ENCODE measurements at places on chromosomes 13 and 19.

- no peak for DNase-seq
These were observed 329.8 kb downstream of the KLF5 start for GRCh38 chr13:73388586-73388985.

- no peak for DNase-seq
These were observed 30.6 kb upstream of the SLC7A10 start for GRCh38 chr19:33256261-33256660.

DNA sequence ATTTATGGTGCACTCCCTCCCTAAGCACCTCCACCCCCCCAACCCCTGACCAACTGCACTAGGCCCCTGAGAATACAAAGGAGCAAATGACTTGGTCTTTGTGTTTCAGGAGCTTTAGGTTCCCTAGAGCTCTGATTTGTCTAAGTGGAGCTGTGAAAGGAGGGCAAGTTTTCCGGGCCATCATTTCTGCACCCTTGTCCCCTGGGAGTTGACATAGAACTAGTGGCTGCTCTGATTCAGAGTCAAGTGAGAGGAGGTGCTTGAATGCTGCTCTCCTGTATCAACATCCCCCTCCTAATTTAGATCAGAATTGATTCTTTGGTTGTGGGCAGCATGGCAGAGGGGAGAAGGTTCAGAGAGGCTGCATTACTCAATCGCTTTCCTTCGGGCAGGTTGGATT is 391.6 kb downstream of the KCNRG start:
- DNase-seq: no peak

GRCh38 chr13:98528663-98529064 is 48.2 kb downstream of the STK24 start:
- no peak for DNase-seq

GRCh38 chr13:79999601-80000000 is 341.3 kb downstream of the SPRY2 start:
- DNase-seq: no peak

GRCh38 chr19:43450545-43450997 is 14.8 kb downstream of the LYPD3 start:
- DNase-seq: no peak

DNA sequence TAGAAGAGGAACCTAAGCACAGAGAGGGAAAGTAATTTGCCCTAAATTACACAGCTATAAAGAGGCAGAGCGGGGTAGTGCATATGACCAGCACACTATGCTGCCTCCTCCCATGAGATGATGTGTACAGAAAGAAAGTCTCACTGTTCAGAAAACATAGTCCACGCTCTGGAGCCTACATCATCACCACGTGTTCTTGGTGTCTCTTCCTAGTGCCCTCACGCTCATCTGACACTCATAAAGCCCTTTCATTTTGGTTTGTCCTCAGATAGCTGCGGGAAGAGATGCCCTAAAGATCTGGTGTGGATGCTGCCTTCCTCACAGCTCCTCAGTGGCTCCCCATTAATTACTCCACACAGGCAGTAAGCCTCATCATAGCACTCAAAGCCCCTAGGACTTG is 27.4 kb upstream of the SIAH3 start:
- DNase-seq: no peak

- no peak for DNase-seq
These were observed 3.1 kb downstream of the JUNB start for GRCh38 chr19:12794196-12794941.

- DNase-seq: no peak
These were observed 73.8 kb downstream of the GADD45B start for GRCh38 chr19:2549701-2550191.

DNA sequence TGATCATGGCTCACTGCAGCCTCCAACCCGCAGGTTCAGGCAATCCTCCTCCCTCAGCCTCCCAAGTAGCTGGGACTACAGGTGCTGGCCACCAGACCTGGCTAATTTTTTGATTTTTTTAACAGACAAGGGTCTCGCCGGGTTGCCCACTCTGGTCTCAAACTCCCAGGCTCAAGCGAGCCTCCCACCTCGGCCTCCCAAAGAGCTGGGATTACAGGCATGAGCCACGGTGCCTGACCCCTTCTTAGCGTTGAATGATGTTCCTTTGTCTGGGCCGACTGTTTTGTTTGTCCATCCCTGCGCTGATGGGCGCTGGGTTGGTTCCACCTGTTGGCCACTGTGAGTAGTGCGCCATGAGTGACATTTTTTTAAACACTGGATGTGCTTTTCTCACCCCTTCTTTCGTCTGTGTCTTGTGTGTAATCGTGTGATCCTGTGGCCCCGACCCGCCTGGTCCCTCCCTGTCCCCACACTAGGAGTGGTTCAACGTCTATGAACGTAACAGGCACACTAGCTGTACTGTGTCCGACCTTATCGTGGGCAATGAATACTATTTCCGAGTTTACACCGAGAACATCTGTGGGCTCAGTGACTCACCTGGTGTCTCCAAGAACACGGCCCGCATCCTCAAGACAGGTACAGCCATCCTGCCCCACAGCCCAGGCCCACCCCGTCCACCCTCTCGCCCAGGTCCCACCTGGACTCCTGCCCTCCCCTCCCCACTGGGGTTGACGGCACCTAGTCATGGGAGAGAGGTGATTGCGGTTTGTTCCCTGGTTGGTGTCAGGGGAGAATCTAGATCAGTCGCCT is 15.0 kb upstream of the EMC10 start:
- DNase-seq: peak; percentile 16

DNA sequence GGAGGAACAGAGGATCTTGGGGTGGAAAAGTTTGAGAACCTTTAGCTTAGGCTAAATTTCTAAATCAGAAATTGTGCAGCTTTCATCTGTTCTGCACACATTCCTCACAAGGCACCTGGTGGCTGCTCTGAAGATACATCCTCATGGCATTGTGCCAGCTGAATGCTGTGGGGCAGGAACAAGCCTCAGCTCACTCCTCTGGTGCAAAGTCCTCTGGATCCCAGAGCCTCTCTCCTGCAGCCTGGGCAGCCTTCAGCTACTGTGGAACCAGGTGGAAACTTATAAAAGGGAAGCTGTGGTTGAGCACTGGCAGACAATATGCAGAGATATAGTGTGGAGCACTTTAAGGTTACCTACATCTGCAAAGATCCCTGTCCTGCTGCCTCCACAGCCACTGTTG is 72.3 kb downstream of the KCTD12 start:
- no peak for DNase-seq

DNA sequence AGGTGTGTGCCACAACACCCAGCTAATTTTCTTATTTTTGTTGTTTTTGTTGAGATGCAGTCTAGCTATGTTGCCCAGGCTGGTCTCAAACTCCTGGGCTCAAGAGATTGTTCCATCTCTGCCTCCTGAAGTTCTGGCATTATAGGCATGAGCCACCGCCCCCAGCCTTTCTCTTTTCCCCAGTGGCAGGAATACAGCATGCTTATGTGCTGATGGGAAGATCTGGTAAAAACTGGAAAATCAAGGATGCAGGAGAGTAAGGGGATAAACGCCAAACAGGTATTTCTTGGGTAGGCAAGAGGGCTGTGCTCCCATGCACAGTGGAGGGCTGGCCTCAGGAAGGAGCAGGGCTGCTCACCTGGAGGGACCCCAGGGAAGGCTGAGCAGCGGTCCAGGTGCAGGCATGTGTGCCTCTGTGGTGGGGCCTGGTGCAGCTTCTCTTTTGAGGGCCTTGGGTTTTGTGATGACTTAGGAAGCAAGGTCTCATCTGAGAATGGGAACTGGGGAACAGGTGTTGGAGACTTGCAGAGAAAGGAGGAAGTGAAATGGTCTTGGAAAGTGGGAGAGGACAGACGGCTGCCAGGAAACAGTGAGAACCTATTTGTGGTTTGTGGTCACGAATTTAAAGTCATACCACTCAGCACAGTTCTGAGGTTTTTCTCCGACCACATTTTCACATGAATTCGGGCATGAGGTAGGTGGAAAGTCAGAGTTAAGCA is 106.5 kb downstream of the TEX26 start:
- no peak for DNase-seq

- DNase-seq: no peak
These were observed at the start of gene CBARP for GRCh38 chr19:1237754-1238368. TSS of gene CBARP (minus strand) at chr19:1238005. CDS start at chr19:1236100, 1,905 bp downstream.

- DNase-seq: no peak
These were observed 177.1 kb downstream of the PCCA start for GRCh38 chr13:100266026-100266425.

DNA sequence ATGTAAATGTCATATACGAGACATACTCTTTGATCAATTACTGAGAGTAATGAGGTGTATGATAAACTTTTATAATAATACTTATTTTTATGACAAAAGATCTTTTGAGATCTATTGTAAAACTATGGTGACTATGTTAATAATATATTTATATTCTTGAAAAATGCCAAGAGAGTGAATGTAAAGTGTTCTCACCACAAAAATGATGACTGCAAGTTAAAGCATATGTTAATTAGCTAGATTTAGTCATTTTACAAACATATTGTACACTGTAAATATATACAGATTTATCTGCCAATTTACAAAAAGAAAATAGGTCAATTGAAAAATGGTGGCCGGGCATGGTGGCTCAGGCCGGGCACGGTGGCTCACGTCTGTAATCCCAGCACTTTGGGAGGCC is 81.0 kb downstream of the GPC6 start:
- DNase-seq: no peak

- no peak for DNase-seq
These were observed 739.9 kb upstream of the PRR20A start for GRCh38 chr13:56400774-56401173.

- DNase-seq: no peak
These were observed 9.7 kb upstream of the SLITRK5 start for GRCh38 chr13:87661471-87661870.

DNA sequence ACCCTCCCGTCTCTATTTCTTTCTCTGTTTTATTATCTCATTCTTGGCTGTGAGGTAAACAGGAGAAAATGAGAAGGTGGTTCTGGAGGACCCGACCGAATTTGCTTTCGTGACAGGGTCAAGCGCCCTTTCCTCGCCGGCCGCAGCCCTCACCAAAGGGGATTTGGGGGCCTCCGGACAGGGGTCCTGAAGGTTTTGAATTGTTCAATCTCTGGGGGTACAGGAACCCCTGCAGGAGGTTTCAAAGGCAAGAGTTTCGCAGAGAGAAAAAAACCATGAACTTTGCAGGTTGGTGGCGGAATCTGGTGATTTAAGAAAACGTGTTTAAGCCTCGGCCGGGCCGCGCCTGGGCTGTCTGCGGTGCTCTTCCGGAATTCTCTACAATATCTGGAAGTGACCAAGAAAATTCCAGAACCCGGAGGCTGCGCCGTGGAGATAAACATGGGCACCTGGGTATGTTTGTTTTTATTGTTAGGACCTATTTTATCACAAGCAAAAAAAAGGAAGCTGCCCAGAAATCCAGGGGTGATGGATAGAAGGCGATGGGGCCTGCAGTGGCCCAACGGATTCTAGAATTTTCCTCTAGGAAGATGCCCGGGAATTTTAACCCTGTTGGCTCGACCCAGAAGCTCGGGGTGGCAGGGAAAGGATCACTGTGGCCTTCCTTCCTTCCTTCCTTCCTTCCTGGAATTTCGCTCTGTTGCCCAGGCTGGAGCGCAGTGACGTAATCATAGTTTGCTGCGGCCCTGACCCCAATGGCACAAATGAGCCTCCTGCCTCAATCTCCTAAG is 14.2 kb upstream of the PTBP1 start:
- no peak for DNase-seq

GRCh38 chr13:27774651-27775050 is 17.6 kb upstream of the GSX1 start:
- no peak for DNase-seq

DNA sequence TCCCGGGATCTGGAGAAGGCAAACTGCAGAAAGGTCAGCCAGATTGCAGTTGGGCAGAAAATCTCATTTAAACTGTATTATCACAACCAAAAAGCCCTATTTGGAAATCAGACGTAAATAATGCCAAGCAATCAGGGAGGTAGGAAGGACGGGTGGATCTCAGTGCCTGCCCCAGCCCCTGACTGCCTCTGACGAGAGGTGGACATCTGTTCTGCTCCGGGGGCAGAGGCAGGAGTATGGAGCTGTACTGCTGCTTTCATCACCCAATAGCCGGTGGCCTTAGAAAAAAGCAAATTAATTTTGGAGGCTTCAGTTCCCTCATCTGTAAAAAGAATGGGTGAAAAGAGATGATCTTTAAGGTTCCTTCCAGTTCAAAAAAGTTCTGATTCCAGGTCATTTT is 43.6 kb upstream of the WASF3 start:
- DNase-seq: no peak
